ENCODE measurements at places on chromosomes 5 and 9. TPM values are rescaled to one million over a fixed set of nuclear protein-coding genes. Genes with fewer than 3 reads are reported as not detected.

Gene OBP2B
- not detected for total RNA-seq

DNA sequence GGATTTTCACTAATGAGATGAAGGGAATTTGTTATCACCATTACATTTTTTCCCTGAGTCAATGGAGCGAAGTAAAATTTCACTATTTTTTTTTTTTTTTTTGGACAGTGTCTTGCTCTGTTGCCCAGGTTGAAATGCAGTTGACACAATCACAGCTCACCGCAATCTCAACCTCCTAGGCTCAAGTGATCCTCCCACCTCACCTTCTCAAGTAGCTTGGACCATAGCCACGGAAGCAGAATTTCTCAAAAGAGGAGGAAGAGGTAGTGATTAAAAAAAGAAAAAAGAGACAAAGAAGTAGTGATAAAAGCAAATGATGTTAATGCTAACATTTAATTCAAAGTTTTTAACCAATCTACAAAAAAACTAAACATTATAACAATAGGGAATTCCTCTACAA lies 29.8 kb downstream of the ELP1 start:
- no peak for DNase-seq
- no peaks in the 10 kb centered on the region for H3K4me1 ChIP-seq
- H3K36me3 ChIP-seq, result peaks cover 44% of the 10 kb centered on the region
- no peak overlapping the region for H3K4me3 ChIP-seq
- H3K27me3 ChIP-seq, result no peaks in the 10 kb centered on the region
- H3K27ac ChIP-seq, result no peak overlapping the region

DNA sequence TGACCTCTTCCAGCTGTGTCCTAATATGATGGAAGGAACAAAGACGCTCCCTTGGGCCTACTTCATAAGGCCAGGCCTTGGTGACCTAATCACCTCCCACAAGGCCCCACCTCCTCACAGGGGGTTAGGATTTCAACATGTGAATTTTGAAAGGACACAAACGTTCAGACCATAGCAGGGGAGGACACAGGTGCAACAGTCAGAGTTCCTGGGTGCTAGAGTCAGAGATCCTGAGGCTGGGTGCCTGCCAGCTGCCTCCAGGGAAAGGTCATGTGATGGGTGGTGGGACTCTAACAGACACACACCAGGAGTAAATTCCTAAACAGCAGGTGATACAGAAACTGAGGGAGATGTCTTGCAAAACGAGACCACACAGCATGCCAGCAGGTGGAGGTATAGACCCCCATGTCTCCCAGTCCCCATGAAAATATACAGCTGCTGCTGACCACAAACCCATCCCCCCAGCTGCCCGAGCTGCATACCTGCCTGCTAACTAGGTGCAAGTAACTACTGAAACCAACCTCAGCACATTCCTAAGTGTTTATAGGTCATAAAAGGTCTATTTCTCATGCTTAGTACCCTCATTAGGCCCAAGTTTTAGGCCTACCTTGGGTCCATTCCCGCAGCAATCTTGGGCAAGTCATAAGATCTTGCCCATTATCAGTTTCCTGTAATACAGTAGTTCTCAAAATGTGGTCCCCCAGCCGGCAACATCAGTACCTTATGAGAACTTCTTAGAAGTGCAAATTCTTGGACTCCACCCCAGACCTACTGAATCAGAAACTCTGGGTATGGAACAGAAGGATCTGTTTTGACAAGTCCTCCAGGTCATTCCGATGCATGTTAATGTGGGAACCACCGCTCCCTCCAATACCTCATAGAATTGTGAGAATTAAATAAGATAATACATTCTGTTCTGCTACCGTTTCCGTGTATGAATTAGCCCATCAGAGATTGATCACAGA lies 245.3 kb downstream of the ENC1 start:
- H3K4me1 ChIP-seq, result no peaks in the 10 kb centered on the region
- no peak for DNase-seq
- H3K27ac ChIP-seq, result no peak overlapping the region
- no peak overlapping the region for H3K4me3 ChIP-seq

DNA sequence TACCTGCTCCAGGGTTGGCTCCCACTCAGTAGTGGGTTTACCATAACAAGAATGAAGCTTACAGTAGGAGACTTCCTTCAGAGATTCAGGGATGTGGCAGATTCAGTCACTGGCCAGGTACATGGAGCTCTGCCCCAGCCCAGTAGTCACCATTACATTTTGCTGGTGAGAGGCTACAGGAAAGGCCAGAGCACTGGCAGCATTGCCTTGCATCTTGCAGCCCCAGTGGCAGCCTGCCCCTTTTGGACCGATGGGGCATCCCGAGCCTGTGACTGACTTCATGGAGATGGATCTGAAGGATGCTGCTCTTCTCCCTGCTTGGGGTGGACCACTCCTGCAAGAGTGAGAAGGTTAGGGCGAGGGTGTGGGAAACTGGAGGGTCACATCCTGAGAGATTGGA lies 16.8 kb downstream of the TAS2R1 start:
- H3K4me1 ChIP-seq, result no peaks in the 10 kb centered on the region
- H3K27ac ChIP-seq, result no peak overlapping the region
- no peaks in the 10 kb centered on the region for H3K36me3 ChIP-seq
- H3K27me3 ChIP-seq, result no peaks in the 10 kb centered on the region
- H3K4me3 ChIP-seq, result no peak overlapping the region

Data from CD4-positive, alpha-beta memory T cell (primary cell).